ENCODE measurements at places on chromosomes 7 and 10.

DNA sequence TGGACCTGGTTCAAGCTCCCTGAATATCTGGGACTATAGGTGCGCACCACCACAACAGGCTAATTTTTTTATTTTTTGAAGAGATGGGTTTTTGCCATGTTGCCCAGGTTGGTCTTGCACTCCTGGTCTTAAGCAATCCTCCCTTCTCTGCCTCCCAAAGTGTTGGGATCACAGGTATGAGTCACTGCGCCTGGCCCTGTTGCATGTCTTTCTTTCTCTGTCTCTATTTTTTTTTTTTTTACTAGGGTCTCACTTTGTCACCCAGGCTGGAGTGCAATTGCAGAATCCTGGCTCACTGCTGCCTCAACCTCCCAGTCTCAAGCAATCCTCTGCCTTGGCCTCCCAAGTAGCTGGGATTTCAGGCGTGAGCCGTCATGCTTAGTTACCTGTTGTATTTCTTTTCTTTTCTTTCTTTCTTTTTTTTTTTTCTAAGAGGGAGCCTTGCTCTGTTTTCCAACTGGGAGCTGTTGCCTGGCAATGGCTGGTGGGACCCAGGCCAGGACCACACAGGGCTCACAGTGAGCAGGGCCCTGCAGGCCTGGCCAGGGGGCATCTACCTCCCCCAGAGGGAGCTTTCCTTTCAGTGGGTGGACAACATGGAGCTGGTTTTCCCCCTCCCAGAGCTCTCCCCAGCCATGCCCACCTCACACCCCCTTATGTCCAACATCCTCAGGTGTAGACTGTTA, 6.0 kb downstream of the MYL7 start:
- DNase-seq: no peak

DNA sequence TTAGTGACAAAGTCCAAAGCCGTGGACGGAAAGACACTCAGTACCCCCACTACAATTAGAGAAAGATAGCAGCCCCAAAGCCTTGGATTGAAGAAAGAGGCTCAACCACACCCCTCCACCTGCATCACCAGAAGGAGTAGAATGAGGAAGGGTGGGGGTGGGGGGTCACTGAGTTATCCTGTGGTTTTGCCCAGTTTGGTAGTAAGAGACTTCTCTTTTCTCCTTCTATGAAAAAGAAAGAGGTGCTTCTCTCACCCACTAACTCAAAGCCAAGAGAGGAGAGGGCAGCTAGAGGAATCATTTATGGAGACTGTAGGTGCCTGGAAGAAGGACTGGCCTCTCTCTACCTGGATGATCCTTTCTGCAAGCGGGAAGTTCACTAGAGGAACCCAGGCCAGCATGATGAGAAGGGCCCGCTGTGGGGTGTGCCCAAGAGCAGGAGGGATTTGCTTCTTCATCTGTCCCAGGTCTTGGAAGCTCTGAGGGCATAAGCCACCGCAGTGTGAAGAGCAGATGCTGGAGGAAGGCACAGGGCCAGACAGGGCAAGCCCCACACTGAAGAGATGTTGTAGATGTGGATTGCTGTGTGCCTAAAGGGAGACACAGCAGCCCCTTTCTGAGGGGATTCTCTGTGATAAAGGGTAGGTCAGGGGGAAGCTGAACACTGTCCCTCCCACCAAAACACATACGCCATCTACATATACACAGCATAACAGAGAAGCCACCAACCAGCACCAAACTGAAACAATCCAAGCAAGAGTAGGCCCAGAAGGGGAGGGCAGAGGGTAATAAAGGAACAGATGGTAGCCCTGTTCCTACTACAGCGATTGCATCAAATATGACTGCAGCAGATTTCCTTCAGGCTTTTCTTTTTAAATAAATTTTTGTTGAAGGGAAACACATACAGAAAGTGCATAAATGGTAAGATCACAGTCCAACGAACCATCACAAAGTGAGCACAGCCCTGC, 25.8 kb upstream of the LANCL2 start:
- no peak for DNase-seq

GRCh38 chr10:122244001-122244975, 26.8 kb upstream of the BTBD16 start:
- no peak for DNase-seq

DNA sequence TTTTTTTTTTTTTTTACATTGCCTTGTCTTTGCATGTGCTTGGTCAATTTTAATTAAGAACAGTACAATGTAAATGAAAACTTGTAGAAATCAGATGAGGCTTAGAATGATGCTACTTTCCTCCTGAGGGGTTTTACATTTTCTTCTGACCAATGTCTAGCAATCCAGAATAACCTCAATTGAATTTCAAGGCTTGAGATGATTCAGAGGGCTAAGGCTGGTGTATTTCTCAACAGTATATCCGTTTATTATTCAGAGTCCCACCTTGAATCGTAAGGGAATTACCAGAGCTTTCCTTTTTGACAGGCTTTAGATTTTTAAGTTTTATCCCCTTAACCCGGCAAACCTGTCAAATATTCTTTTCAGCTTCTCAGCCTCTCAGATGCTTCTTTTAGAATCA, 231.2 kb upstream of the STK17A start:
- no peak for DNase-seq

DNA sequence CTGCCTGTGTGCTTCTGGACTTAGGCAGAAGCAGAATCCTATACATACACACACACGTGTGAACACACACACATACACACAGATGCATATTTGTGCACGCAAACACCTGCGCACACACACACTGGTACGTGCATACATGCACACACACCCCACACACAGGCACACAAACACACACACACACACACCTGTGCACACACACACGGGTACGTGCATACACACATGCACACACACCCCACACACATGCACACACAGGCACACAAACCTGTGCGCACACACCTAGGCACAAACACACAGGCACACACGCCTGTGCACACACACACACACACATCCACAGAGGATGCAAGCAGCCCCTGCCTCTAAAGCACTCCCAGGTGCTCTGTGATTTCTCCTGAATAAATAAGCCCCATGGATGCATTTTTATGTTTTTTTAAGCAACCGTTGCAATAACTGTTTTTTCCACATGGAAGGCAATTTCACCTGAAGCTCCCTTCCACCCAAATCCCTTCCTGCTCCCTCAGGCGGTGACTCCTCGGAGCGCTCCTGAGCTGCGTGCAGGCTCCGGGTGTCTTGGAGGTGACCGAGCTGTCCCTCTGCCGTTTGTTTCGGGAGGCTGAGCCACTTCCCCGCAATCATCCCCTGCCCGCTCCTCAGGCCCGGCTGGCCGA, 41.5 kb upstream of the PDGFA start:
- DNase-seq: no peak
